ENCODE measurements at places on chromosomes 6 and 20.
A peak's percentile ranks its signal among the peaks of the same experiment; 100 is the strongest.

DNA sequence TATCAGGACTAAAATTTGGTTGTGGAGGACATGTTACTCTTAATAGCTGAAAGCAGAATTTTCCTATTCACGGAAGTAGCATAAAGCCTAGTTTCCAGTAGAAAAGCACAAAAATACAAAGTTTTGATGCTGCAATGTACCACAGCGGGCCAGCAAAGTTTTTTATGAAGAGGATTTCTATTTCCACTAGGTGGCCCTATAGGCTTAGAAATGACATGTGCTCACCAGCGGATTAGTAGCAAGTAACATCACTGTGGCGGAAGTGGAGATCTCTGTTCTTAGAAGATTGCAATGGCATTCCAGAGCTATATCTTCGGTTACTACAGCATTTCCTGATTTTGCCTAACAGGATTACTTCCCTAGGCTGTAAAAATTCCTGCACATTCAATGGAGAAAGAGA lies 1219.0 kb upstream of the EYS start:
- DNase-seq = no peak

DNA sequence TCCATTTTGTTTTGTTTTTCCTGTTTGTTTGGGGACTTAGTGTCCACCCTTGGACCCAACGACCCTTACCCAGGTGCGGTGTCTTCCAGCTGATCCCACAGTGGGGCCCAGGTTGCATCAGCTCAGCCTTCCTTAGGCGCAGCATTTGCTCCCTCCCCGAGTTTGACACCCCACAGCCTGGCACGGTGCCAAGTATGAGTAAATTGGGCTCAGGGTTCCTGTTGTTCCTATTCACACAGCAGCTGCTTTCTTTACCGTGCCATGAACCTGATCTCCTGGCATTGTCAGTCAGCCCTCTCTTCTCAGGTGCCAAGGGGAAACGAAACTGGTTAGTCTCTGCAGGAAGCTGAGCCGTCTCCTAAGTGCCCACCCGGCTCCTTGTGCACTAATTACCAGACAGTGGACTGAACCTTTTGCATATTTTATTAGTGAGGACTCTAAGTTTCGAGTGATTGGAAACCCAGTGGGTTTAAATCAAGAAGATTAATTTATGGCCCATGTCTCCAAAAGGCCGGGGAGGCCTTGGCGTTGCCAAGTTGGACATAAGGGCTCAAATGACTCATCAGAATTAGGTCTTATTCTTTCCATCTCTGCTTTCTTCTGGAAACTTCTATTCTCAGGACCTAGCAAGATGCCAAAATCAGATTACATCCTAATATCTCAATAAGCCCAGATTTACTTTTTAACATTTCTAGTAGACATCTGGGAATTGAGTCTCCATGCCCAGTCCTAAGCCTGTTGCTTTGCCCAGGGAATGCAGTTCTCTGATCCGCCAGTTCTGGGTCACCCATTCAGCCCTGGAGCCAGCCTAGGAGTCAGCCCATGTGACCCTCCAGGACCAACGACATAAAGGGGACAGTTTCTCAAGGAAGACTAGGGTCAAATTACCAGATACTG lies 68.8 kb downstream of the TSHZ2 start:
- DNase-seq = peak; percentile 85

DNA sequence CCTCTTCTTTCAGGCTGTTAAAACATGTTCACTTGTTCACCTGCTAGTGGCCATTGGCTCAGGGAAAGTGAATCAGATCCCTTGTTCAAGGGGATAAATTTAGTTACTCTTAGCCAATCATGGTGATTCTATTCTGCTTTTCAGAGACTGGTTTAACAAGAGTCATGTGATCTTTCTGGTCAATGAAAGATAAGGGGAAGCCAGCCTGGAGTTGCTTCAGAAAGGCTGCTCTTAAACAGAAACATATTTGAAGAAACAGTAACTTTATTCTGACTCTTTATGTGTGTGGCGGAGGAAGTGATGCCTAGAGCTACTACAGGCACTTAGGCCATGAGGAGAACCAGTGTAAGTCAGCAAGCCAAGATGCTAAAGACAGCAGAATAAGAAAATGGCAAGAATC lies 28.1 kb upstream of the AHI1 start:
- no peak for DNase-seq

DNA sequence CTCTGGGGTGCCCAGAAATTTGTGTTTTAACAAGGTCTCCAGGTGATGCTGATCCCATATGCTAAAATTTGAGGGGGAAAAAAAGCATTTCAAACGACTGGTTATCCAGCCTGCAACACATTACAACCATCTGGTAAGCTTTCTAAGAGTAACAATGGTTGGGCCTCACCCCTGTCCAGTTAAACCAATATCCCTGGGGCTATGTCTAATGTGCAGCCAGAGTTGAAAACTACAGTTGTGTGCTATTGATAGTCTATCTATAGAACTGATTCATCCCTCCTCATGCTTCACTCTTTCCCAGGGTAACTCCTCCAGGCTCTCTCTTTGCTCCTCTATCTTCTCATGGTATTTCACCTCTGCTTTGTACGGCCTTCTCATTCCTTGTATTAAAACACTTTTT lies 458.3 kb downstream of the MMUT start:
- DNase-seq = no peak

GRCh38 chr6:89604653-89605052 lies 33.9 kb downstream of the LYRM2 start:
- DNase-seq = no peak

DNA sequence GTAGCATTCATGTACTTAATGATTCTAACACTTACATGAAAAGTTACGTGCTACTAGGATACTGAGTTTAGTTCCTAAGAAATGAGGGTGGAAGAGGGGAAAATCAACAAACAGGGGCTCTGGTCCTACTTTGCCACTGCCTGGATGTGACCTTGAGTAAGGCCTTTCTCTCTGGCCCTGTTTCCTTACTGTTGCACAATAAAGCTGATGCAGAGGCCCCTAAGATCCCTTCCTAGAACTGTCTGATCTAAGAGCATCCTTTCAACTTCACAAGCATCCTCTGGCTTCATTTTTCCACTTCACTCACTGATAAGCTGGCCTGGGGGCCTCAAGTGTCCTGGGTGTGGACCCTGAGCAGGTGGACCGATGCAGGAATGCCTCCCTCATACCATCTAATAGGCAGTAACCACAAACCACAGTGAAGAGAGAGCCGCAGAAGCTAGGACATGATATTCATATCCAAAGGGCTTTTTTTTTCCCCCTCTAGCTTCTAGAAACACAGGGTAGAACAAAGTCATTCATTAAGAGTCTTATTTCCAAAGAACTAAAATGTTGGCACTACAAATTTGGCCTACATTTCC lies 21.6 kb downstream of the FKBP1A start:
- DNase-seq = no peak

Data from MCF 10A (cell line).